Stimulated activated CD4-positive, alpha-beta T cell treated with anti-CD3 and anti-CD28 coated beads, Interleukin-12 subunit alpha, Interleukin-12 subunit beta, amount 100 ng/mL, for 24 hours (primary cell): ENCODE measurements at places on chromosomes 5 and 9.

DNA sequence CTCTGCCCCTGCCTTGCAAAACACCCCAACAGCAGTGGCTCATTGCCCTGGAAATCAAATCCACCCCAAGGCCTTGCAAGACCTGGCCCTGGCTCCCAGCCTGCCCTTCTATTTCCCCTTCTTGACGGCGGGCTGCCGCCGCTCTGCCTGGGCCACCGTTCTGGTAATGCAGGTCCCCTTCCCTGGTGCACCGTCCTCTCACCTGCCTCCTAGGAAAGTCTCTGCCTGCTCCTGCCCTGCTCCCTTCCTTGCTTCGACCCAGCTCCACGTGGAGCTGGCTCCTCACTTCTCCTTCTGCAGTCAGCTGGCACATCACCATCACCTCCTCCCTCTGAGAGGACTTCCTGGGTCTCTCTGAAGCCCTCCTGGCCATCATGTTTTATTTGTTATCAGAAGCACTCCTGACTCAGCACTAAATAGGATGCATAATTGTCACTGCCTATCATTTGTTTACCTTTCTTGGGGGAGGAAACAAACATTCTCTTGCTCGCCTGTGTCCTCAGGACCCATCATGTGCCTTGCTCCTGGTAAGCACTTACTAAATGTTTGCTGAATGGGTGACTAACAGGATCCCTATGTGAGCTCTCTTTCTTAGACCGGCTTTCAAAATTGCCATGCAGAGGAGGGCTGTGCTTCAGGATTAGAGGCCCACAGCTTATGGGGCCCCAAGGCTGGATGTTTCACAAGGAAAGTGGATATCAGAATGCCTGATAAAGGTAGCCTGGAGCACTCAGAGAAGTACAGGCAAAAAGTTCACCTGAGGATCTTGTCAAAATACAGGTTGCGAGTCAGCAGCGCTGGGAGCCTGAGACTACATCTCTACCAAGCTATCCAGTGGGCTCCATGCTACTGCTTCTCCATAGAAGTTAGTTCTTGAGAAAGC is 19.6 kb upstream of the C5orf47 start:
- DNase-seq, result no peak

- no peak for DNase-seq
Observed at GRCh38 chr5:10489810-10490426, 48.2 kb downstream of the ROPN1L start.

DNA sequence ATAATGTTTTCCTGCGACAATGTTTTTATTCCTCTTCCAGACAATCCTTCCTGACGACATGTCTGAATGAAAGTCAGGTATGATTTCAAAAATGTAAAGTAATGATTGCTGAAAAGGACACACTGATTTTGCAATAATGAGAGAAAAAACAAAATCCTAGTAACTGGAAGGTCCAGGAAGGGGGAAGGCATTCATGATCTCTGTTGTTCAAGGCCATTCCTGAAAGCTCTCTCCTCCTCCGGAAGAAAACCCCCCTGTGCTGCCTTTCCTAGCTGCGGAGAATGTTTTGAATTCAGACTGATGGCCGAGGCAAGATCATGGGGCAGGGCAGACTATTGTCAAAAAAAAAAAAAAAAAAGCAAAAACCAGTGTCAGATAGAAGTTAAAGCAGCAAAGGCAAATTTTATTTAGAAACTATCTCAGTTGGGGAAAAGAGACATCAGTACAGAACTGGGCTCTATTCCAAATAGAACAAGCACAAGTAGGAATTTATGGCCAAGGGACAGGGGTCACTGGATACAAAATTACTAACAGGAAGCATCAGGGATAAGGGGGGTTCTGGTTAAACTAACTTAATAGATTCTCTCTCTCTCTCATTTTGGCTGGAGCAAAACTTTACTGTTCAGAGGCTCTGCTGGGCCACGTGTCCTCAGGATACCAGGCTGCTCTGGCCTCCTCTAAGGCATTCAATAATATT is 36.5 kb upstream of the CTSV start:
- no peak for DNase-seq

- no peak for DNase-seq
Observed at GRCh38 chr5:18546591-18546990, 912.3 kb downstream of the TAF11L14 start.

- DNase-seq, result no peak
Observed at GRCh38 chr5:42675602-42676001, 81.0 kb upstream of the CCDC152 start.

DNA sequence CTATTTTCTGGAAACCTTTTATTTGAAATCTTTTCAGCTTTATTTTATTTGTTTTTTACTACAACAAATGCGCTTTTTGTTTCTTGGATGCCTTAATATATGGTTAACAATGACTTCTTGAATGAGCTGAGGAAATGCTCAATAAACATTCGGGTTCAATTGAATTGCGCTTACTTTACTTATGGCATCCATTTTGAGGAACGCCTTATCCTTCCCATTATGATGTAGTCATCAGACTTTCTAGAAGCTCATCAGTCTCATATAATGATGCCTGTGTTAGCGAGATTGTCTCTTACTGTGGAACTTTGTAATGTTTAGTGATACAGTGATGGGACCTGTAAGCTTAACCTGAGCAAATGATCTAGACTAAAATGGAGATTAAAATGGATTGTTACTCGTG is 916 bp downstream of the SHLD3 start:
- DNase-seq, result no peak

DNA sequence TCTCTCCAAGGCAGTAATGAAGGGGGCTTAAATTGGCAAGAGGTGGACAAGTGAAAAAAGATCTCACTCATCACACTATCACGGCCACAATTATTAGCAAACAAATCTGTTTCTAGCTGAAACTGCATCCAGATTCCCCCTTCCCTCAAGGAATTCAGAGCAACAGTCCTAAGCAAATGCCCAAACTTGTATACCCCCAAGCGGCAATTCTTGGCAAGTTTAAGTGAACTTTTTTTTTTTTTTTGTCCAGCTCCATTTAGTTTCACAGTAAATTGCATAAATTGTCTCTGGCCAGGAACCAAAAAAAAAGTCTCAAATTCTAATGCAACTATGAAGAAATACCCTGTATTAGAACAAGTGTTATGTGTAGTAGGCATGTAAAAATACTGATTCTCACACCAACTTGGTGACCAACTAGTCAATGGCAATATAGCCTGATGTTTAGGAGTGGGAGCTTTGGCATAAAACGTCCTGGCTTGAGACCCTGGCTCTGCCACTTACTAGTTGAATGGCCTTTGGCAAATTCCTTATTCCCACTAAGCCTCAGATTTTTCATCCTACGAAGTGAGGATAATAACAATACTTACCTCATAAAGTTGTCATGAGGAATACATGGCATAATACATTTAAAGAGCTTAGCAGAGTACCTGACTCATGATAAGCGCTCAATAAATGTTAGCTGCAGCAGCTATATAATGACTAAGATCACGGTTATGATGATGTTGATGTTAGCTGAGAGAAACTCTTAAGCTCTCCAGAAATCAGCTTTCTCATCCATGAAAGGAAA is 193.2 kb downstream of the ADAMTSL1 start:
- DNase-seq, result no peak

GRCh38 chr5:127441799-127442484 is 75.5 kb upstream of the PRRC1 start:
- no peak for DNase-seq

GRCh38 chr5:151632524-151632923 is 41.4 kb upstream of the FAT2 start:
- DNase-seq, result no peak

DNA sequence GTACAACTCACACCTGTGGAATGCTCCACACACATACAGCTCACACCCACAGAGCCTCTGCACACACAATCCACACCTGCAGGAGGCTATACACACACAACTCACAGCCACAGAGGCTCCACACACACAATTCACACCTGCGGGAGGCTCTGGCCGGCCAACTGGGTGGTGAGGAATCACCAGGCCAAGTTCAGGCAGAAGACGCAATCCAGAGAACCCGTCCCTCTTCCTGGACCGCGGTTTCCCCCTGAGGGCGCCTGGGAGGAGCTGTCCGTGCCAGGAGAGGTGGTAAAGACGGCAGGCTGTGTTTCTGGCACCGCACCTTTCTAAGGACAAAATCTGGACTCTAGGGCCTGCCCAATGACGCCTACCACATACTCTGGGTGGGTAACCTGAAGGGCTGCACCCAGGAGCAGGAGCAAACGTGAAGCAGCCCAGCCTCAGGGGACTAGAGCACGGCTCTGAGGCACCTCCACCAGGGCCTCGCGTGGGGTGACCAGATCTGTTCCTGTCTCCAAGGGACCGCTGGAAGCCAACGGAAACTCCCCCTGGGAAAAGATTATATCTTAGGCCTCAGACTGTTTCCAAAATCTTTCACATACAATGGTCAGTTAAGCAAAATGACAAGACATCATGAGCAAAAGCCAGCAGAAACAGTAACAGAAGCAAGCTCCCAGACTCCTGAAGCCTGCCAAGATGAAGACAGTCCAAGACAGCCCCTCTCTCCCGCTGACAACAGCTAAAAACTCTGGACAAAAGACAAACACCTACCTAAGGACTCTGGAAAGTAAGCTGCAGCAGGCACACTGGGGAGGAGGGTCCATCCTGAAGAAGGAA is 16.9 kb downstream of the CAMSAP1 start:
- no peak for DNase-seq

DNA sequence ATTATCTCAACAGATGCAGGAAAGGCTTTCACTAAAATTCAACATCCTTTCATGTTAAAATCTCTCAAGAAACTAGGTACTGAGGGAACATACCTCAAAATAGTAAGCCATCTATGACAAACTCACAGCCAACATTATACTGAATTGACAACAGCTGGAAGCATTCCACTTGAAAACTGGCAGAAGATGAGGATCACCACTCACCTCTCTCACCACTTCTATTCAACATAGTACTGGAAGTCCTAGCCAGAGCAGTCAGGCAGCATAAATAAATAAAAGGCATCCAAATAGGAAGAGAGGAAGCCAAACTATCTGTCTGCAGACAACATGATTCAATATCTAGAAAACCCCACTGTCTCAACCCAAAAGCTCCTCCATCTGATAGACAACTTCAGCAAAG is 203.6 kb upstream of the GRAMD2B start:
- no peak for DNase-seq

DNA sequence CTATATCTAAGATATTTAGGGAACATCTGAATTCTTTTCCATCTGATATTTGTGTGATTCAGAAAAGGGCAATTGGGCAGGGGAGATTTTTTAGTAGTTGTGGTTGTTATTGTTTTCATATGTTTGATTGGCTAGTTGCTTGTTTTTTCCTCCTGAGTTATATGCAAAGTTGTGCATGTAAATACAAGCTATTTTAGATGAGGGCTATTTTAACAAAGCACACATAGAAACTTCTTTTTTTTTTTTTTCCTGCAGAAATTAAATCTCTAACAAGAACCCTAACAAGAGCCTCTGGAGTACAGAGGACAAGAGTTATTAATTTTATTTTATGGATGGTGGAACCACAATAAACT is 559.1 kb downstream of the CETN3 start:
- no peak for DNase-seq

GRCh38 chr5:132327252-132327955 is 33.2 kb downstream of the SLC22A4 start:
- DNase-seq, result no peak

GRCh38 chr5:141094481-141095262 is at the start of gene PCDHB2:
PCDHB2 (plus strand) TSS chr5:141094615; CDS start chr5:141094791, 176 bp downstream.
- DNase-seq, result no peak

DNA sequence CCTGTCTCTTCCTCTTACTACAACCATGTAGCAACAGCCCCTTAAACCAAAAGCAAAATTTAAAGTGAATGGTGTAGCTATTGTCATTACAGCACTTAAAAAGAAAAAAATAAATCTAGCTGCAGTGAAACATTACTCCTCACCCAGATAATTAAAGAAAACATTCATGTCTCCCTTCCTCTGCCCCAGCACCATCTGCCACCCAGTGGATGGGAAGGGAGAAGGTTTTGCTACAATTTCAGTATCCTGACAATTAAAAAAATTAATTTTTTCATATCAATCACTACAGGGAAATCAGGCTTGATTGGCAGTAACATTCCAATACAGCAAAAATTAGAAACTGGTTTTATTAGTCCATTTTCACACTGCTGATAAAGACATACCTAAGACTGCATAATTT is 147.4 kb upstream of the PUM3 start:
- DNase-seq, result no peak

DNA sequence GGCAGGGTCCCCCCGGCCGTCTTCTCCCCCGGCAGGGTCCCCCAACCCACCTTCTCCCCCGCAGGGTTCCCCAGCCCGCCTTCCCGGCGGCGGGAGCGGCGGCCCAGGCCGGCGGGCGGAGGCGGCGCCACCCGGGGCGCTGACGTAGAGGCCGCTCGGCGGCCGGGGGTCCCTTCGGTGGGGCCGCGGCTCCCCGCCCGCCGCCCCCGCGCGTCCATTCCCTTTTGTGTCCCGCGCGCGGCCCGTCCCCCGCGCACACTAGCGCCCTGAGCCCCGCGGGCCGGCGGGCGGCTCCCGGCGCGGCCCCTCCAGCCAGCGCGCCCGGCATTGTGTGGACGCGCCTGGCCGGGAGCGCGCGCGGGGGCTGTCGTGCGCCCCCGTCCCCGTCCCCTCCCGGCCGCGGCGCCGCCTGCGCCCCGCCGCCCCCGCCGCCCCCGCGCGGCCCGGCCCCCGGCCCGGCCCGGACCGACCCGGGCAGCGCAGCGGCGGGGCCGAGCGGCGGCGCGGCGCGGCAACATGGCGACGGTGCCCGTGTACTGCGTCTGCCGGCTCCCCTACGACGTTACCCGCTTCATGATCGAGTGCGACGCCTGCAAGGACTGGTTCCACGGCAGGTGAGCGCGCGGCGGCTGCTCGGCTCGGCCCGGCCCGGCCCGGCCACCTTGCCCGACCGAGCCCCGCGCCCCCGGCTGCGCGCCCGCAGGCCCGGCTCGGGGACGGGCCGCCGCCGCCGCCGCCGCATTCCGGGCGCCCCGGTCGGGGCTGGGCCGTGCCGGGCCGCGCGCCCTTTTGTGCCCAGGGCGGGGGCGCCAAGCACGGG is at the start of gene PHF2:
PHF2 (plus strand) TSS at position 327 of the 820 bp plus-strand sequence; CDS start at position 517, 190 bp downstream.
- no peak for DNase-seq

DNA sequence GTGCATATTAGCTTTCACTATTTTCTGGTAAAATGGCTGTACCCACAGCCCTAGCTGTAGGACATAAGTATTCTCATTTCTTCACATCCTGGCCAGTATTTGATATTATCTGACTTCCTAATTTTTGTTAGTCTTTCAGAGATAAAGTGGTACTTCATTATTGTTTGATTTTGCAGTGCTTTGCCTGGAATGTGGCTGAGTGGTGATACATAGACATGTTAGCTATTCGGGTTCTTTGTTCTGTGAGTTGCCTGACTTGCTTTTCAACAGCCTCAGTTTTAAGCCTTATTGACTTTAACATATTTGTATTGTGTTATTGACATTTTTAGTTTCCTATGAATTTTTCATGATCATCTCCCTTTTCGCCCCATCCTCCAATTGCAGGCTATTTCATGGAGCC is 161.1 kb downstream of the GABBR2 start:
- DNase-seq, result no peak

DNA sequence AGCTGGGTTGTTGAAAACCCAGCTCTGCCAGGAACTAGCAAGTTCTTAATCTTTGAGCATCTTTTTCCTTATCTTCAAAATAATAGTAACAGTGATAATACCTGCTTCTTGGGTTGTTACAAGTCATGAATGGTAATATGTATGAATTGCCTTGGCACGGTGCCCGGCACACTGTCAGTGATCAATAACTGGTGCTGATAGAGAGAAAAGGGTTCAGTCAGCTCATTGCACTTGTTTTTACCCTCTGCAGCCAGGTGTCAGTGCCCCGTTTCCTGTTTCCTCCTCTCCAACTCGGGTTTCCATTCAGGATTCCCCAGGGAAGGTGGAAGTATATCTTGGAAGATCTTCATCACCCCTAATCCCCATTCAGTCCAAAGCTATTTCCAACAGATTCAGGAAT is 15.8 kb upstream of the NIPAL4 start:
- DNase-seq, result no peak
